Activated CD8-positive, alpha-beta memory T cell treated with anti-CD3 and anti-CD28 coated beads for 4 hours (primary cell): ENCODE measurements at places on chromosomes 4 and X.

GRCh38 chrX:16946361-16946964 is at the start of gene REPS2:
Gene REPS2, plus strand, starts transcription at chrX:16946658. Its CDS starts 204 bp downstream, at chrX:16946862.
- peak; percentile 44 for DNase-seq

DNA sequence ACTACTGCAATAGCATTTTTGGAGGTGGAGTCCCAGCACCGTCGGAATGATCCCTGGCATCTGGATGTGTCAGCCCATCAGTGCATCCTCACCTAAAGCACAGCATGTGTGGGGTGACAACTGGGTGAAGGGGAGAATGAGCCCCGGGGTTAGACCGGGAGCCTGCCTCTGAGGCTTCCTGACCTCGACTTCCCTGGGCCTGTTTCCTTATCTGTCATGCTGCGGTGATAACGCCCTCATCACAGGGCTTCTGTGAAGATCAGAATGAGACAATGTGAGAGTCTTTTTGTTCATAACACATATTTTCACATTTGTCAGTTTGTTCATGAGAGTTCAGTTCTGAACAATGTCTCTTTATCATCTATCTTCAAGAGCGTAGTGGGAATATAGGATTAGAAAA is 31.1 kb upstream of the PDLIM3 start:
- DNase-seq, result no peak

- DNase-seq, result no peak
Measured at GRCh38 chrX:64437665-64438064, 42.4 kb upstream of the MTMR8 start.

DNA sequence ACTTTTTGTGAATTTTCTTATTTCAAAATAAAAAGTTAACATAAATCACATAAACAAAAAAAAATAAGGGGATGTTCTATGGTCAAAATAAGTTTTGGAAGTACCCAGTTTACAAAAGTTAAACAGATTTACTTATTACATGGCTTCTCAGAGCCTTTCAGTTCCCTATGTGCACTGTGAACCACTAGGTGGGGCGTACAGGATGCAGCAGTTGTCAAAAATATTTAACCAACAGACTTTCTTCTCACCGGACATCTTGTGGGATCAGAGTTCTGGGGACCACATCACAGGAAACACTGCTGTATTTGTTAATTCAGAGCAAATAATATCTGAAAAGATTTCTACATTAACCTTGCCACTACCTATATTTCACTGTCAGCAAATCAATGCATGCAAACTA is 74.1 kb downstream of the SMARCA1 start:
- DNase-seq, result no peak

DNA sequence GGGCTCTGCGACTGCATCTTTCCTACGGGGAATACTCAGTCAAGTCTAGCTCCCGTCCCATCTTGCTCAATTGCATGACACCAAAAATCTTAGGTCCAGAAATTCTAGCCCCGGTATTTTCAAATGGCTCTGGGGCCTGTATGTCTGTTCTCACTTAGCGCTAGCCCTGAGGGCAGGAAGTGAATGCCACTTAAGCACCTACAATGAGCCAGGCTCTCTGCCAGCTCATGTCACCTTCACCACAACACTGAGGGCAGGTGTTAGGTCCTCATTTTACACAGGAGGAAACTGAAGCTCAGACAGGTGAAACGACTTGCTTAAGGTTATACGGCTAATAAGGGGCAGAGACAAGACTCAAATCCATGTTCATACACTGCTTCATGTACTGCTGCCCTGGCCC is 282.8 kb downstream of the PPP1R2C start:
- no peak for DNase-seq

- DNase-seq, result no peak
Measured at GRCh38 chrX:110415440-110416170, 57.0 kb downstream of the RTL9 start.

GRCh38 chr4:179817317-179817716 is 2375.1 kb upstream of the AGA start:
- DNase-seq, result no peak

DNA sequence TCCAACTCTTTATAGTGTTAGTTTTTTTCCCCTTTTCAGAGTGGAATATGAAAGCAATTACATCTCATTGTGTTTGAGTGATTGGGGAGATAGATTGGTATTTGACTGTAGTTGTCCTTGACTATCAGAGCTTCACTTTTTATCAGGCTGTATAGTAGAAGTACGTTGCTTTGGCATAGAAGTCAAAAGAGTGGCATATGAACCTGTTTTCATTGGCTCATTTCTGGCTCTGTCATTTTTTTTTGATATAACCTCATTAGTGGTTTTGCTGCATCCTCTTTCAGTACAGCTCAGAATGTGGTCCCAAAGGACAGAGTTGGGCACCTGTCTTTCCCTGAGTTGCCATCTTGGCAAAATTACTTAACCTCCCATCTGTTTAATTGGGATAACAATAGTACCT is 1.4 kb downstream of the TMA16 start:
- no peak for DNase-seq

DNA sequence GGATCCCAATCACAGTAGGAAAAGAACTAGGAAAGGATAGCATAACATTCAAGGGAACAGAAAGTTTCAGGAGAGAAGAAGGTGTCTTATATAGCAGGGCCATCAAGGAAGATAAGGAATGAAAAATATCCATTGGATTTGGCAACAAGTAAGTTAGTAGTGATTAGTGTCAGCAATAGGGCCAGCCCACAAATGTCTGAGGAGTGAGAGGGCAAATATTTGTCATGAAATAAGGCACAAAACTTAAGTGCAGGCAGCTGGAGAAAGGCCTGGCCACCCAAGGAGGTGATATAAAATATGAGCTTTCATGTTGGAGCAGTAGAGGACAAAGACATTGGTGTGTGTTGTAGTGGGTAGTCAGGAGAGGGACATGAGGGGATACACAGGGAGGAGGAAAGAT is 132.1 kb downstream of the COL4A6 start:
- no peak for DNase-seq

DNA sequence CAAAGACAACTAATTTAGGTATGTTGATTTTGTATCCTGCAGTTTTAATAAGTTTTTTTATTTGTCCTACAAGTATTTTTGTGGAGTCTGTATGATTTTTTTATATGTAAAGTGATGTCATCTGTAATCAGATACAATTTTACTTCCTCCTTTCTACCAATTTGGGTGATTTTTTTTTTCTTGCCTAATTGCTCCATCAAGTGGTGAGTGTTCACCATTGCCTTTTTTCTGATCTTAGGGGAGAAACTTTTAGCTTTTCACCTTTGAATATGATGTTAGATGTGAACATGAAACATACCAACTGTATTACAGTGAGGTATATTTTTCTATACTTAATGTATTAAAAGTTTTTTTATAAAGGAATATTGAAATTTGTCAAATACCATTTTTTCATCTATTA is 362.3 kb downstream of the PABPC4L start:
- no peak for DNase-seq

DNA sequence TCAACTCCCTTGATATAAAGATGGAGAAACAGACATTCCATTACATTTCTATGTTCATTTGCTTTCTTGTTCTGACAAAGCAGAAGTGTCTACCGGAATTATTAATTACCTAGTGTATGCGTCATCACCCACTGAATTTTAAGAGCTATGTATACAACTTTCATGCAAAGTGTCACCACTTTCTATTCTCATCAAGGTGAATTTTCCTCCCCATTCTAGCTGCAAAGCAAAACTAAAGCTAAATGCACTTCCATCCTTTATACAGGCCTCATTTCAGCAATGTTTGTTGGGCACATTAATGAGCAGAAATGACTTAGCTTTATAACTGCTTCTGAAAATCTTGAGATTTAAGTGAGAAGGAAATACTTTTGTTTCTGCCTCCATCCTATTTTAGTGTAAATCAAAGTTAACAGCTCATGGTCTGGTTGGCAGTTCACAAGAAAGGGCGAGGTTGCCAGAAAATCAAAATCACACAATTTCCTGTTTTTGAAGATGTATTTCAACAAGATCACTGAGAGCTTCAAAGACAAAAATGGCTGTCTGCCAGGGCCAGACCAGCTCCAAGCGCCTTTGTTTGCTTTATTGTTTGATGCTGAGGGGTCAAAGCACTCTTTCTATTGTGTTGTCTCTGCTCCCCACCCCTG is 7.2 kb upstream of the FAM9C start:
- no peak for DNase-seq

- no peak for DNase-seq
Measured at GRCh38 chr4:74975848-74976824, 43.2 kb downstream of the PARM1 start.

- no peak for DNase-seq
Measured at GRCh38 chr4:170001745-170002267, 24.4 kb downstream of the MFAP3L start.

DNA sequence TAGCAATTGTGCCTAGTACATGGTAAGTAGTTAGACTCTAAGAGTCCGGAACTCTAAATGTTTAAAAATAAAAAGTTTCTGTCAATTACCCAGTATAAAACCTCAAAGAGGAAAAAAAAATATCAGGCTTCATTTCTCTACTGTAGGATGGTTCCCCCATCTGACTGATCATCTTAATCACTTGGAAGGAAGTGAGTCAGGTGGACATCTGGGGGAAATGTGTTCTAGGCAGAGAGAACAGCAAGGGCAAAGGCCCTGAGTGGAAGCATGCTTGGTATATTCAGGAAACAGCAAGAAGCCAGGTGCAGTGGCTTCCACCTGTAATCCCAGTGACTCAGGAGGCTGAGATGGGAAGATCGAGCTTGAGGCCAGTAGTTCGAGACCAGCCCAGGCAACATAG is 2.9 kb upstream of the EIF1AX start:
- DNase-seq, result no peak

DNA sequence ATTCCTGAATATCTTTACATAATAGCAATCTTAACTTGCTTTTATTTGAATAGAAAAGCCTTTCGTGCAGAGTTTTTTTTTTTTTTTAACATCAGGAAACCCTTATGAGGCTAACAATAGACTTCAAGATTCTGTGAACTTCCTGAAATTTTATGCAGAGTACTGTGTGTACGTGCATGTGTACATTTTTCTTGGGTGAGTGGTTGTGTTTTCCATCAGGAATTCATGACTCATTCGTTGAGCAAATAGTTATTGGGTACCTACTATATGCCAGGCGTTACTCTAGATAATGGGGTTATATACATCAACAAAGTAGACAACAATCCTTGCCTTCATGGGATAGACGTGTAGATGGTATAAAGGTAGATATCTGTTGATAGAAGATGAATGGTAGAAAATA is 59.1 kb downstream of the MRPL1 start:
- DNase-seq, result no peak

DNA sequence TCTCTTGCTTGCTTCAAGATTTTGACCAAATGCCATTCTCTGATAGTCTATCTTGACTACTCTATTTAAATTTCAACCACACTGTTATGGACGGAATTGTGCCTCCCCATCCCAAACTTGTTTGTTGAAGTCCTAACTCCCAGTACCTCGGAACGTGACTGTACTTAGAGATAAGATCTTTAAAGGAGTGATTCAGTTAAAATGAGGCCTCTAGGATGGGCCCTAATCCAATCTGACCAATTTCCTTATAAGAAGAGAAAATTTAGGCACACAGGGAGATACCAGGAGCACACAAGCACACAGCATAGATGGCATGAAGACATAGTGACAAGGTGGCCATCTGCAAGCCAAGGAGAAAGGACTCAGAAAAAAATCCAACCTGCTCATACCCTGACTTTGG is 269.9 kb downstream of the KCNIP4 start:
- DNase-seq, result no peak

DNA sequence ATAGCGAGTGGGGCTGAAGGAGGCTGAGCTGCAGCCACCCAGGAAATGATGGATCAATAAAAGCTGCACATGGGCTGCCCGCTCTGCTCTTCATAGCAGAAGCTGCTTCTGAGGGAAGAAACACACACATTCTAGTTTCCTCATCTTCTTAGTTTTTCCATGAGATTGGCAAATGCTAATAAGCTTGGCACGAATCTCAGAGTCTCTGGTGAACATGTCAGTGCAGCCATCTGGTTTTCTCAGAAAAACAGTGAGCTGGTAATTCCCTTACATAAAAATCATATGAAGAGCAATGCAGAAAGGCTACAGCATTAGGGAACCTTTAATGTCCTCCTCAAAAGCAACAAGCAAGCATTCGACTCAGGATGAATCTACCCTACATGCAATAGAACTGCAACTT is 69.9 kb downstream of the GATB start:
- no peak for DNase-seq

DNA sequence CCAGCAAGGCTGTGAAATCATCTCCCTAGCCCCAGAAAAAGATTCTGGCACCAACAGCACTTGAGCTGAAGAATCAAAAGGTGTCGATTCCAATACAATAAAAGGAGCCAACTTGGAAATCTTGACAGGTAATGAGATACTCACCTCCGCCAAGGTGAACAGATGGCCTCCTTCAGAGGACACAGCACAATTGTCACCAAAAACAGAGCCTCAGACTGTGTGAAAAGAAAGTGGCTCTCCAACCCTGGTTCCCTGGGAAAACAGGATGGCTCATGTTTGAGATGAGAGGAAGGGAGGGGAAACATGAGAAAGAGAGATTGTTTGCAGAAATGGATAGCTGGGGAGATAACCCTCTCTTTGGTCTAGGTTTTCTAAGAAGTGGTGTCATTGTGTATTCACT is 168.9 kb downstream of the HS3ST1 start:
- DNase-seq, result no peak

DNA sequence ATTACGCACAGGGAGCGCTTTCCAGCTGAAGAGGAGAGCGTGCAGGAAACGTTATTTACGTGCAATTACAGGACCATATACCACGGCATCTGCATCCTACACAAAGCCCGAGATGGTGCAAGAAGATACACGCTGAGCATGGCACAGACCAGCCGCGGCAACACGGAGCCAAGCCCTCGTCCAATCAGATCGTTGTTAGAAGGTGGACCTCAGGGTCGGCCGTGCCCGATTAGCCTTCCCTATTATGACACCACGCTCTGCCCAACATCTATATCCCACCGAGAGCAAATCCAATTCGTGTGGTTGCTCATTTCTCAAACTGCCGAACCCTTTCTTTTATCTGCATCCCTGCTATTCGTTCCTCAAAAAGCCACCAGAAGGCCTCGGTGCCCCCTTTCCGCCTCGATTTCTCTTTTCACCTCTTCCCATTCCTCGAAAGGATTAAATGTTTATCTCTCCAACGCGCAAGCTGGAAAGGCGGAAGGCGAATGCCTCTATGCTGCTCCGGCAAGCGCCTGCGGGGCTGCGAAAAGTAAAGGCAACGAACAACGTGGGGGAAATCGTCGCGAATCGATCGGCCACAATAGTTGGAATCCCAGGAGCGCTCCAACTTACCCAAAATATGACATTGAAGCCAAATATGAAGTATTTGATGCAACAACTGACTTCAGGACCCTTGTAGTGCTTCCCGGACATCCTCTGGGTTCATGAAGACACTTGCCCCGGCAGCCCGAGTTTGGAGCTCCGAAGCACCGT is 702 bp downstream of the TSPAN5 start:
- DNase-seq, result no peak

- DNase-seq, result no peak
Measured at GRCh38 chr4:47218631-47219030, 187.3 kb downstream of the GABRB1 start.

- no peak for DNase-seq
Measured at GRCh38 chr4:145097331-145097820, 620 bp downstream of the ANAPC10 start.

- DNase-seq, result no peak
Measured at GRCh38 chr4:63620271-63620670, 789.0 kb downstream of the TECRL start.
